ENCODE measurements at places on chromosomes 11 and 22.

DNA sequence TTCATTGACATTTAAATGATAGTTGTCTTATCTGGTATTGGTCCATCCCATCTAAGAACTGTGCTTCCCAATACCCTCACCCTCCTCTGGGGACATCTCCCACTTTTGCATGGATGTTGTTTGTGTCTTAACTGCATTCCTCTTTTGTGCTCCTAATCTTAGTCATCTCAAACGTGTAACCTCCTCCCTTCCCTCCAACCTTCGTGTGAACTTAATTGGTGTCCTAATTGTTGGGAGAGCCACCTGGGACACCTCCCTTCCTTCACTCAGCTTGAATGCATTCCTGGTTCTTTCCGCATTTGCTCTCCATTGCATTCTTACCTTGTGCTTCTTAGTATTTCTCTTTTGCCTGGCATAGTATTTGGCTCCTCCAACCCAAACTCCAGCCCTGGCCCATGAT lies 9.8 kb upstream of the ELMOD1 start:
- no peak for DNase-seq

- no peak for DNase-seq
Measured at GRCh38 chr11:114713756-114714155, 35.4 kb downstream of the NXPE2 start.

GRCh38 chr11:12247543-12248254 lies 129.7 kb upstream of the PARVA start:
- DNase-seq = no peak

DNA sequence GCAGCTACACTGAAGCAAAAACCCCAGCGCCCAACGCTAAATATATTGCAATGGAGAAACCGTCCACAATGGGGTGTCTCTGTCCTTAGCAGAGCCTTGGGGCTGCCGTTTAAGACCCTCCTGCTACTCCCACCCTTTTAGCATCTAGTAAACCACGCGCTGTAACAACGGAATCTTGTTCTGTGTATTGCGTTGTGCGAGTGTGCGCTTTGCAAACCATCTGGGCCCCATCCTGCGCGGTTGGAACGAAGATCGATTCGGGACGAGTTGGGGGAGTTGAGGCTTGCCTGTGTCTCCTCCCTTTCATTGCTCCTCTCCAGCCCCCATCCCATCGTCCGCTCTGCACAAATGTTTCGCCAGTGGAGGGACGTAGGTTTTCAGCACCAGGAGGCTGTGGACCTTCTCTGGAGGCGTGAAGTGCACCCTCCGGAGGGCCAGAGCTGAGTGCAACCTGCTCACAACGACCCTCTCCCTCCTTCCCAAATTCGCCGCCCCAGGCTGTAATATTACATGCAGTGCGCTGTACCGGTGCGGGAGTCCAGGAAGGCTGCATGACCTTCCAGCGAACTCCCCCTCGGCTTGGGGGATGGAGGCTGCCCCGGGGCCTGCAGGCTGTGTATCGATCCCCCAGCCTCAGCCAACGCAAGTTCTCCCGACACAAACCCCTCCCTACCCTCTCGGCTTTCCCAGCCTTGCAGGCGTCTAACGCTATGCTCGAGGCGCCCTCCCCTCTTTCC lies 1.6 kb upstream of the KMT2A start:
- peak; percentile 22 for DNase-seq

DNA sequence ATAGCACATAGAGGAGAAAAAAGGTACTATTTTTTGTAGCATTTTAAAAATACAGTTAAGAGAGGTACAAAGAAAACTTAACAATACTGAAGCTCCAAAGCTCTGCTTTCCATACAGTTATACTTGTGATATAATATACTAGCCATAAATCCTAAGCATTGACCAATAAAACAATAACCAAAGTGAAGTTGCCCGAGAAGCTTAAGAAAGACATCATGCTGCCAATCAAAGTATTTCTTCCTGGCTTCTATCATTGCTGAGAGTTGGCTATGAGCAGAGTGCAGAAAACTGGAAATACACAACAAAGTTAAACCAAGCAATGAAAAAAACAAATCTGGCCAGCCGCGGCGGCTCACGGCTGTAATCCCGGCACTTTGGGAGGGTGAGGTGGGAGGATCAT lies 84.2 kb downstream of the RBFOX2 start:
- no peak for DNase-seq

- no peak for DNase-seq
Measured at GRCh38 chr11:111765320-111765983, 737 bp downstream of the PPP2R1B start.

All from stimulated activated CD8-positive, alpha-beta memory T cell treated with anti-CD3 and anti-CD28 coated beads, Interleukin-2, amount 100 ng/mL, for 48 hours (primary cell).